ENCODE measurements at places on chromosomes 1 and 21.

- DNase-seq: no peak
These were observed 135.4 kb upstream of the ATP1B1 start for GRCh38 chr1:168970926-168971659.

DNA sequence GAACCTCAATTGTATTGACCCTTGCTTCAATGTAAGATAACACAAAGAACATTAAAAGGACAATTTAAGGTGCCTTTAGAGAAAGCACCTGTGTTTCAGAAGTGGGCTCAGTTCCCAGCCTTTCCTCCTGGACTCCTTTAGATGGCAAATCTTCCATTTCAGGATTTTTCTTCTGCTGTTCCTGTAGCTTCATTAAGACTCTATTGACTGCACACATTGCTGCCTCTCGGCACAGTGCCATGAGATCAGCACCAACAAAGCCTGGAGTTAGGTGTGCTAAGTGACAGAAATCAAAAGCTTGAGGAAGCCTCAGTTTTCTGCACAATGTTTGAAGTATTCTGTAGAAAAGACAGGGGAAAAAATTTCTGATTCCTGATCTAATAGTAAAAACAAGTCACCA, 40.6 kb downstream of the NVL start:
- DNase-seq: no peak

DNA sequence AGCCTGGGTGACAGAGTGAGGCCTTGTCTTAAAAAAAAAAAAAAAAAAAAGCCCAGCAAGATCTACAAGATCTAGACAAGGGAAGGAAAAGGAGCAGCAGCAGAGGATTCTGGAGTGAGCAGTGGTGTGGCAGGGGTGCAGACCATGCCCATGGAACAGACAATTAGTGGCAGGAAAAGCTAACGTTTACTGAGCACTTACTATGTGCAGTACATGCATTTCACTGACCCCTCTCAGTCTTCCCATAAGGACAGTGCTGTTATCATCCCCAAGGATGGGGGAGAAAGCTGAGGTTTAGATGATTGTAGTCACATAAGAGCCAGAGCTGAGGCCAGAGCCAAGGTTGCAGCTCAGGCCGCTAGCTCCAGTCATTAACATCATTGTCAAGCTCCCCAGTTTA, 5.9 kb downstream of the PODN start:
- DNase-seq: no peak

GRCh38 chr1:113266788-113267187, 123.5 kb upstream of the MAGI3 start:
- DNase-seq: no peak

DNA sequence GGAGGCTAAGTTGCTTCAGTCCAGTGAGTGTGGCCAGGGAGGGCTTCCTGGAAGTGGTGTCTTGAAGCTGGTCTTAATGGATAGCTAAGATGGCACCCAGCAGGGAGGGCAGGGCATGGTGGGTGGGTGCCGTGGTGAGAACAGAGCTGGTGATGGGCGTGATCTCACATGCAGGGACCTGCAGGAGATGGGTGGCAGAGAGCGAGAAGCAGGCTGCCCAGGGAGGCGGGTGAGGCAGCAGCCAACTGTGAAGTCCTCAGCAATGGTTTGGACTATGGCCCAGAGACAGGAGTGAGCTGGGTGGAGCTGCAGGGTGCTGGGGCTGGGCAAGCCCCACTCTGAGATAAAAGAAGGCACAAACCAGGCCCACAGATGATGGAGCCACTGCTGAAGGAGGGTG, 50.7 kb downstream of the UMODL1 start:
- no peak for DNase-seq

DNA sequence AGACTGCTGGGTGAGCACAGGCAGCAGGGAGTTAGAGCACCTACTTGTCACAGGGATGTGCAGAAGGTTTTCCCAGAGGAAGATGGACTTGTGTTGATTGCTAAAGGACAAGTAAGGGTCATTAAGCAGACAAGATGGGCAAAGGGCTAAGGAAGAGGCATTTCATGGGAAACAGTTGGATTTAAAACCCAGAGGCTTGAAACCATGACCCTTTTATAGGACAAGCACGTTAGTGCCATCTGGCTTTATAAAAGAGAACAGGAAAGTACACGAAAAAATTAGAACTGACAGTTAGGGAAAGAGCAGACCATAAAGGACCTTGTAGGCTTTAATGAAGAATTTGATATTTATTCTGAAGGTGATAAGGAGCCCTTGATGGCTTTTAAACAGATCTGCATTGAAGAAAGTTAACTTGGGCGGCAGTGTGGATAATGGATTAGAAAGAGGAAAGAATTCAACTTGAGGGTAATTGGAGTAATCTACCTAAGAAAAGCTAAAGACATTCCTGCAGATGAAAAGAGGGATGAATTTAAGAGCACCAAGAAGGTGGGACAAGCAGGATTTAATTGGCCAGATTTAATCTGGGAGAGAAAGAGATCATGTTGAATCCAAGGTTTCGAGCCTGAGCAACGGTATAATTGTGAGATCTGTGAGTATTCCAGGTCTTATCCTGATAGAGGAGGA, 68.6 kb downstream of the ZC3H11B start:
- no peak for DNase-seq

- no peak for DNase-seq
These were observed 557.2 kb upstream of the BEND5 start for GRCh38 chr1:49333906-49334305.

GRCh38 chr1:204598319-204598969, 82.2 kb downstream of the MDM4 start:
- no peak for DNase-seq

- no peak for DNase-seq
These were observed 476.2 kb downstream of the CAMTA1 start for GRCh38 chr1:7261490-7261889.

DNA sequence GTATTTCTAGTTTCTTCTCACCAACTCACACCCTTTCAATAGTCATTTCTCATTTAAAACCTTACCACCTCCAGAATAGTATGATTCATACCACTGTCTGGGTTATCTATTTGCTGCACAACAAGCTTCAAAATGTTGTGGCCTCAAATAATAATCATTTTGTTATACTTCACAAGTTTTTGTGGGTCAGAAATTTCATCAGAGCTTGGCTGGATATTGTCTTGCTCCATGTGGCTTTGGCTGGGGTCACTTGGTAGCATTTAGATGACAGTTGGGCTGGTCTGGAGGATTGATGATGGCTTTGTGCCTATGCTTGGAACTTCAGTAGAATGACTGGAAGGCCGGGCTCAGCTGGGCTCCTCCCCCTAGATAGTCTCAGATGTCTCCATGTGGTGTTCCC, 66.0 kb downstream of the TGFB2 start:
- no peak for DNase-seq

DNA sequence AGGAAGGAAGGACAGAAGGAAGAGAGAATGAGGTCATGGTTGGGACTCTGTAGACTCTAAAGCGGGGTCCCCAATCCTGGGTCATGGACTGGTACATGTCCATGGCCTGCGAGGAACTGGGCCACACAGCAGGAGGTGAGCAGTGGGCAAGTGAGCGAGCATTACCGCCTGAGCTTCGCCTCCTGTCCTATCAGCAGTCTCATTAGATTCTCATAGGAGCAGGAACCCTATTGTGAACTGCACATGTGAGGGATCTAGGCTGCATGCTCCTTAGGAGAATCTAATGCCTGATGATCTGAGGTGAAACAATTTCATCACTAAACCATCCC, 128.9 kb downstream of the TRABD2B start:
- DNase-seq: no peak

- no peak for DNase-seq
These were observed 11.1 kb upstream of the SLC30A1 start for GRCh38 chr1:211589782-211590721.

DNA sequence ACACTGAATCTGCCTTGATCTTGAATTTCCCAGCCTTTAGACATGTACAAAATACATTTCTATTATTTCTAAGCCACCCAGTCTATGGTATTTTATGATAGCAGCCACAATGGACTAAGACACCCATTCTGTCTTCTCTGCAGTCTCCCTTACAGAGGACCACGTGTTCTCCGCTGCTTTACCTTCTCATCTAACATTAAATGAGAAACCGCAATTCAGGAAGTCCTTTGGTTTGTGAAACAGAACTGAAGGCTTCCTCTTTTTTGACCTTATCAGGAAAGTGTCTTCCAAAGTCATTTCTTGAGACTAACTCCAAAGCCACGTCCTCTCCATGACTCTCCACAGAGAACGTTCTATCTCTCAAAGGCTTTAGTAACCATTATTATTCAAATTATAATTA, 560.1 kb downstream of the OMA1 start:
- no peak for DNase-seq

GRCh38 chr1:229093609-229094336, 177.1 kb upstream of the RAB4A start:
- no peak for DNase-seq

- DNase-seq: no peak
These were observed 252.7 kb downstream of the TTLL7 start for GRCh38 chr1:83746234-83746633.

GRCh38 chr1:107559881-107560280, 405.1 kb downstream of the VAV3 start:
- no peak for DNase-seq

DNA sequence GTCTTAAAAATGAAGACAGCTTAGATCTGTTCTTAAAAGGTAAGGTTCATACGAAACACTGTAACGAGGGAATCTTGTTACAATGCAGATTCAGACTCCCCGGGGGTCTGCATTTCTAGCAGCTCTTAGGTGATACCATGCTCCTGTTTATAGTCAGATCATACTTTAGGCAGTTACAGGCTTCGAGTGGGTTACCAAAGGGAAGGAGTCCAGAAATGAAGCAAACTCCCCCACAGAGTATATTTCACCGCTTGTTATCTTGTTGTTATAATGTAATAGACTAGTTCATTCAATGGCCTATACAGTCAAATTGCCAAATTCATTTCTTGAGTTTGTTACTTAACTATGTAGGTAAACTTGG, 601.1 kb downstream of the USP25 start:
- DNase-seq: no peak

DNA sequence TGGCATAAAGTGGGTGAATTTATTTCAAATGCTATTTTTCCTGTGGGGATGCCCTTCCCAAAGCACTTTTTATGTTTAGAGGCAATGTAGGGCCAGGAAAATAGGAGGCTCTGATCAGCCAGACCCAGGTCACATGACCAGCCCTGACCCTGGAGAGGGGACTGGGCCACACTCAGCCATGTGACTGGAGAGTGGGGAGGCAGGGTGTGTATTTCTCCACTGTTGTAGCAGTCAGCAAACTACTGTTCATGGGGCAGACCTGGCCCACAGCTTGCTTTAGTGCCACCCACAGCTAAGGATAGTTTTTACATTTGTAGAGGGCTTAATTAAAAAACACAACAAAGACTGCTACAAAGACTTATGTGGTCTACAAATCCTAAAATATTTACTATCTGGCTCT, 153.8 kb downstream of the ACTL8 start:
- DNase-seq: no peak

DNA sequence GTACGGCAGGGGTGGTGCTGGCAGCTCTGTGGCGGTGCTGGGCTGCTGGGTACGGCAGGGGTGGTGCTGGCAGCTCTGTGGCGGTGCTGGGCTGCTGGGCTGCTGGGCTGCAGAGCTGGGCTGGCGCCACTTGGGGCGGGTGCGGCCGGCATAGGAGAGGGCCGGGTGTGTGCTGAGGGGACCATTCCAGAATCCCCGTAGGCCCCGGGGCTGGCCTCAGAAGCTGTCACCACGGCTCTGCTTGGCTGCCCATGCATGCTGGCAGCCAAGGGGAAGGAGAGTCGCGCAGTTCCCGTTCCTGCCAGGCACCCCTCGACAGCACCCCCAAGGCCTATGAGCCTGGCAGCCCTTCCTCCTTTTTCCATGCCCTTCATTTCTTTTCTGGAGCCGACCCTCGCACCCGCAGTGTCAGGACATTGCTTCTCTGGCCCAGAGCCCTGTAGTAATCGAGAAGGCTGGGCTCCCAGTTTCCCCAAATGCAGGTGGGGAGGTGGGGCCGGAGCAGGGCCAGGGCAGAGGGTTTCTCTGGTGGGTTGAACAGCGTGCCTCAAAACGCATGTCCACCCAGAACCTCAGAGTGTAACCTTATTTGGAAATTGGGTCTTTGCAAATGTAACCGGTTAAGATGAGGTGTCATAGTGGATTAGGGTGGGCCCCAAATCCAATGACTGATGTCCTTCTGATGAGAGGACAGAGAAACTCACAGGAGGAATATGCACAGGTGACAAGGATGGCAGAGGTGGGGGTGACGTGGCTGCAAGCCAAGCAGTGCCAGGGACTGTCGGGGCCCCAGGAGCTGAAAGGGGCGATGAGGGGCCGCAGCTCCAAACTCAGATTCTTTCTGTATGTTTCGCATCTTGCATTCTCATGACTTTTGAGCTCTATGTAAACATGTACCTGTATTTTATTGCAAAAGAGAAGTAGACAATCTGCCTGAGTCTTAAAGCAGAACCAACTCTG, 71.0 kb upstream of the ACTRT2 start:
- no peak for DNase-seq

DNA sequence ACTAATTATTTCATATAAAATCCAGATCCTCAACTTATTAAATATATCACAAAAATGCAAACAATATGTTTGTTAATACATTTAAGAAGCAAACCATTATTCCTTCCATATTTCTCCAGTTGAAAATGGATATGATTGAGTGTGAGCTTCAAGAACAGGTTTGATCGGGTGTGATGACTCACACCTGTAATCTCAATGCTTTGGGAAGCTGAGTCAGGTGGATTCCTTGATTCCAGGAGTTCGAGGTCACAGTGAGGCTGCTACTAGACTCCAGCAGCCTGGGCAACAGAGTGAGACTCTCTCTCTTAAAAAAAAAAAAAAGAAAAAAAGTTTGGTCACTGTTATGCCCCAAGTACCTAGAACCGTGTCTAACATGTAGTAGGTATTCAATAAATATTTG, 42.9 kb upstream of the RRP15 start:
- no peak for DNase-seq

GRCh38 chr1:210731597-210731996, 402.4 kb downstream of the KCNH1 start:
- no peak for DNase-seq

GRCh38 chr1:54001591-54001990, 16.4 kb downstream of the LDLRAD1 start:
- DNase-seq: no peak

GRCh38 chr21:34640858-34641257, 25.9 kb upstream of the RCAN1 start:
- DNase-seq: no peak
